Activated naive CD4-positive, alpha-beta T cell treated with Interleukin-2 at 50 U/mL for 16 hours (primary cell): ENCODE measurements at places on chromosomes 16 and 17.

- DNase-seq = no peak
Measured at GRCh38 chr17:36133602-36134236, 30.1 kb downstream of the CCL4 start.

DNA sequence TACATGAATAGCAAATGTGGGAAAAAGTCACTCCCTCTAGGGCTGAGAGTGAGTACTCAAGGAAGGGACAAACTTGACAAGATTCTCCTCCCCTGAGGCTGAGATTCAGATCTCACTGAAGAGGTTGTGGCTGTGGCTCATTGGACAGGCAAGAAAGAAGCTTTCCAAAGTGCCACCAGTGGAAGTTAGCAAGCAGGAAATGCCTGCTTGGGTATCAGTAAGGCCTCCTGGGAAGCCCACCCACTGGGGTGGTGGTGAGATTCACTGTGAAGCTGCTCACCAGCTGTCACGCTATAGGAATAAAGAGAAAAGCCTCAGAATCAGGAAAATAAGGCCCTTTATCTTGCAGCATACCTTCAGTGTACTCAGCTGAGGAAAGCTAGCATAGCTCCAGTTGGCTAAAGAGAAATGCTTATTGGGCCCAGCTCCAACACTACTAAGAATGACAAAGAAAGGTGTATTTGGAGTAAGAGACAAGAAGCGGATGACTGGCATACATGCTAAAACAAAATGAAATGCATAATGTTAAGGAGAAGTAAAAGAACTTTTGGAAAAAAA lies 274.4 kb upstream of the TOM1L1 start:
- no peak for DNase-seq

DNA sequence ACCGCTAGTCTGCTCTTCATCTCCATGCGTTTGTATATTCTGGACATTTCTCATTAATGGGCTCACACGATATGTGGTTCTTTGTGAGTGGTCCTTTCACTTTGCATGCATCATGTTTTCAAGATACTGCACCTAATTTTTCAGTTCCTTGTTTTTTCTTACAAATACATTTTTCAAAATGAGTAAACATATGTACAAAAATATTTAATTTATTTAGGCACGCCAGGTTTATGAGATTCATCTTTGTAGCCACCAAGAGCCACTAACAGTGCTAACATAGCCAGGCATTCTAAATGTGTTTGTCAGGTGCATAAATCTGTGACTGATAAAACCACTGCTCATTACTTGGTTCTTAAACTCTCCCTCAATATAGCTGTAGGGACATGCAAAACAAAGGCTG lies 375.3 kb downstream of the WWOX start:
- DNase-seq = no peak

GRCh38 chr17:49379926-49380325 lies 17.9 kb upstream of the ZNF652 start:
- DNase-seq = no peak

GRCh38 chr16:56975714-56976113 lies 13.6 kb upstream of the NLRC5 start:
- DNase-seq = no peak
